LoVo (cell line): ENCODE measurements at places on chromosomes 12 and 14.

DNA sequence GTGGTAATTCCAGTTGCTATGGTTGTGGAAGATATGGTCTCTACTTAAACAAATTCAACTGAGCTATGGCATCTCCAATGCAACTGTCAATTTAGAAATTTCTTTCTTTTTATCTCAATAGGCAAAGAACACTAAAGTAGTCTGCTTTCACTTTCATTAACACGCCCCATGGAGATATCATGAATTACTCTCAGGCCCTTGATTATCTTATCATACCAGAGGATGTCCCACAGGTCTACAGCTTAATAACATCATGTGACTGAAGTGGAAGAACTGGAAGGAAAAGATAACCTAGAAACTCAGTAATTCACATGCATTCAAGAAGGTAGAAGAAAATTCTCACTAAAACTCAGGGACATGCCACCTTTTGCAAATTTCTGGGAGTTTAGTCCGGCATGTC is 114.3 kb downstream of the FLRT2 start:
- DNase-seq: no peak

DNA sequence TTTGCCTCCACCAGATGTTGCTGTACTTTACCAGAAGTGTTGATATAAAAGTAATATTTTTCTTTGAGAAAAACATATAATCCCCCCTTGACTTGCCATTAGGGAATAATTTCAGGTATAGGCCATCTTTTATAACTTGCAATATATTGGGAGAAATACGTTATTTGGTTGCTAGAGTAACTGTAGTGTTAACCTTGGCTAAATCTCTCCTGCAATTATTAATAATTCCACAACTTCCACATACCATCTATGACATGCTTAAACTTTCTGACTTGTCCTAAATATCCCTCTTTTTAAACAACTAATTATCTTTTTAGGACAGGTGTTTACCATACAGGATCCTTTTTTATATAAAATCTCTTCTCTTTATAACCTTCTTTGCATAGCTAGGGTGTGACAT is 1048.2 kb downstream of the SLC16A7 start:
- no peak for DNase-seq

DNA sequence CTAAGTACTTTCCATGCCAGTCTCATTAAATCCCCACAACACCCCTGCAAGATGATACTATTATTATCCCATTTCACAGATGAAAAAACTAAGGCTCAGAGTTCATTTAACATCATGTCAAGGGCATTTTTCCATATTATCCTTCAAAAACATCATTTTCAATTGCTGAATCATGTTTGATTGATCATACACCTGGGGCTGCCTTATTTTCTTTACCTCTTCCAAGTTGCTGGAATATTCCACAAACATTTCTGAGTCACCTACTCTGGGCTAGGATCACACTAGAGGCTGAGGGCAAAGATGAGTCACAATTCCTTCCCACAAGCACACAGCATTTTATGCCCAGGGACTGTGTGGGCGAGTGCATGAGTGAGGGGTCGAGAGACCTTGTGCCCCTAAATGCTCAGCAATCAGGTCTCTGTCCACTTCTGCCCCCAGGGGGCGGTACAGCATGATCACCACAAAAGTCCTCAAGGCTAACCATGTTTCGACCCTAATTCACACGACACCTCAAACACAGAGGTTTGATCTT is 14.1 kb upstream of the TMEM119 start:
- no peak for DNase-seq

DNA sequence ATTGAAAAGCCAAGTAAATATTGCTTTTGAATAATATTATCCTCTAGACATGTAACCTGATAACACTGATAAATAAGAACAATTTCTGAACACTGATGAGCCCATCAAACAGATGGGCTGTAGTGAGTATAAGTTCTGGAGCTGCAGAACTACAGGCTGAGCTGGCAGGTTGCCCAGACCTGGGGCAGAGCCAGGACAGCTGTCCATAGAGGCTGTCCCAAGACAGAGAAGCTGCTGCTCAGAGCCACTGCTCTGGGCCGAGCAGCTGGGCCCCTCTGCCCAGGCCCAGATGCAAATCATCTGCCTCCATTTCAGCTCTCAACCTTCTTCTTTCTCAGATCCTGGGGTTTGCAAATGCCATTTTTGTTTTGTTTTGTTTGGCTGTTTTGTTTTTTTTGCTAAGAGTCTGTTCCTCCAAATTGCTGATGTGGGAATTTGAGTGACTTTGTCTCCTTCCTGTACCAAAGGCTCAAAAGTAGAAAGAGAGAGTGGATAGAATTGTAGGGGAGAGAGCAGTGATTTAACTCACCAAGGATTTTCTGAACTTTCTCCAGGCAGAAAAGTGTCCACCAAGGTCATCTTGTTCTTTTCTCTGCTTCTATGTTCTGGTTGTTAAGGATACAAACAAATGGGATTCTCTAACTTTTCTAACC is 4.0 kb upstream of the TESPA1 start:
- no peak for DNase-seq

DNA sequence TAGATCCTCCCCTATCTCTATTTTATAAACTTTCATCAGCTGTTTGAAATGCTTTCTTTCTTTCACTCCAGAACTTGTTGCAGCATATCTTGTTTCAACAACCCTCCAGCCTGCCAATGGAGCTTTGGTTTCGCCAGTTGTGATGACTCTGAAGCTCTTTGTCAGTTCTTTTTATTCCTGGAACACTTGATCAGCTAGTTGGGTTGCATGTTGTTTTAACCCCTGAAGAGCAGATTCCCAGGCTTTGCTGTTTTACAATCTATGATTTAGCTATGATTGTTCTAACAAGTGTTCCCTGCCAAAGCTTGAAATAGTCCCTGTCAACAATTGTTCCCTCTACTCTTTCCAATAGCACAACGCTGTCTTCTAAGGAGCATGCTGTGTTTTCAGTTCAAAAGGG is 50.6 kb upstream of the FUT8 start:
- no peak for DNase-seq

DNA sequence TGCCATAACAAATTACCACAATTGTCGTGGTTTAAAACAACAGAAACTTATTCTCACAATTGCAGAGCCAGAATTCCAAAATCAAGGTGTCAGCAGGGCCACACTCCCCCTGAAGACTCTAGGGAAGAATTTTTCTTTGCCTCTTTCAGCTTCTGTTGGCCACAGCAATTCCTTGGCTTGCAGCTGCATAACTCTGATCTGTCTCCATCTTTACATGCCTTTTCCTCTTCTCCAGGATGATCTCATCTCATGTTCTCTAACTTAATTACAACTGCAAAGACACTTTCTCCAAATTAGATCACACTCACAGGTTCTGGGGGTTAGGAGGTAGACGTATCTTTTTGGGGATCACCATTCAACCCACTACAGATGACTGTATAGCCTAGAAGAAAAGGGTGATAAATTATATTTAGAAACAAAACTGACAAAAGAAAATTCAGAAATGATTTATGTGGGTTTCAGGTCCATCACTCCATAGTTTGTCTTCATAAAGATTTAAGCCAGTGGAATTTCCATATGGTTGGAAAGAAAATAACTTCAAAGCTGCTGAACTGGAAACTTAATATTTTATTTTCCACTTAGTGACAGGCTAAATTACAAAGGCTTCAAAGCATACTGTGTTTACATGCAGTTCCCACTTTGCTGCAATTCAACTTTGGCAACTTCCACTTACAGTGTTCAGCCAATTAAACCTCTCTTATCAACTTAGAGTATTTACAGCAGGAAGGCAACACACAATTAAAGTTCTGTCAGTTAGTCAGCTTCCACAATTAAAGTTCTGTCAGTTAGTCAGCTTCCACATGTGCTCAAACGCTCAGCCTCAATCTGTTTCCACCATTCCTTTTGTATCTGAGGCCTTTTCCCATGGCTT is 213.3 kb downstream of the EPS8 start:
- peak; percentile 67 for DNase-seq

DNA sequence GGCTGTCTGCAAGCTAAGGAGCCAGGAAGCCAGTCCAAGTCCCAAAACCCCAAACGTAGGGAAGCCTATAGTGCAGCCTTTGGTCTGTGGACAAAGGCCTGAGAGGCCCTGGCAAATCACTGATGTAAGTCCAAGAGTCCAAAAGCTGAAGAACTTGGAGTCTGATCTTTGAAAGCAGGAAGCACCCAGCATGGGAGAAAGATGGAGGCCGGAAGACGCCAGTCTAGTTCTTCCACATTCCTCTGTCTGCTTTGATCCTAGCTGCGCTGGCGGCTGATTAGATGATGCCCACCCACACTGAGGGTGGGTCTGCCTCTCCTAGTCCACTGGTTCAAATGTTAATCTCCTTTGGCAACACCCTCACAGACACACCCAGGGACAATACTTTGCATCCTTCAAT is 58.5 kb downstream of the CAPS2 start:
- no peak for DNase-seq

DNA sequence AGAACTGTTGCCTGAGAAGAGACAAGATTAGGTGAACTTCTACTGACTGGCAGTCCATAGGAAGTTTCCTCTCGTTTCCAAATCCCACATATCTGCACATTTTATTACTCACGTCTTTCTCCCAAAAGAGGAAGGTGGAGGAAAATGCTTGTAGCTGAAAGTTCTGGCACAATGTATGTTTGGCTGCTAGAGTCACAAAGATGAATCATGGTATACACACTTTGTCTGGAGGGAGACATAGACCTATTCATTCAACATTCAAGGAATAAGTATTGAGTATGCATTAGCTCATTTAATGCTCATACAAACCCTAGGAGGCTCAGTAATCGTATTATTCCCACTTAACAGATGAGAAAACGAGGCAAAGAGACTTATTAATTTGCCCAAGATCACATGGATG is 291.8 kb downstream of the FOXN3 start:
- no peak for DNase-seq

DNA sequence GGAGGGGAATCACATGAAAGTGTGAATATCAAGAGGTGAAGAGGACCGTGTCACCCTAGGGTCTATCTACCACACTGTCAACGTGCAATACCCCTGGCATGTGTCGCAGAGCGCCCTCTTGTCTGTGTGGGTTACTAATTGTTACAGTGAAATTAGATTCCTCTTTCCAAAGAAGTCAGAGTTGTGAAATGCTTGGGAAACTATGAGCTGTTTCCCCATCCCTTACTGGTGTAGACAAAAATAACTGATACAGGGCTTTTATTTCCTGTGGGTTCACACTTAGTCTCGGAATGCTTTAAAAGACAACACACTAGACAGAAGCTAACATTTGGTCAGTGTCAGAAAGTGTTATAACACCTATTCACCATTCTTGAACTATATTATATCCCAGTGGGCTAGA is 597.3 kb downstream of the NRXN3 start:
- no peak for DNase-seq

DNA sequence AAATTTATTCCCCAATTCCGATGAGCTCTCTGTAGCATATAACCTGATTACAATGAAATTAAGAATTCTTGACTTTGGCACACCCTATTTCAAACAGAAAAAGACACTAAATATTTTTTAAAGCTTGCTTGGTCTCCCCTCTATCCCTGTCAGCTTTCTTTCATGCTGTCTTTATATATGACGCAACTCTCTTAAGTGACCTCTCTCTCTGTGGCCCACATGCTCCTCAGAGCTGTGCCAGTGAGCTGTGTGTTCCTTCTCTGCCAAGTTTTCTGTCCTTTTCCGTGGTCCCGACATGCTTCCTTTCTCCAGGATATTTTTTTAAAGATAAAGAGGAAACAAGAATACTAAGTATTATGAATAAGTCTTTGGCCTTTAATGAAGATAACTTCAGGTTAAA is 484.0 kb downstream of the ETNK1 start:
- no peak for DNase-seq

DNA sequence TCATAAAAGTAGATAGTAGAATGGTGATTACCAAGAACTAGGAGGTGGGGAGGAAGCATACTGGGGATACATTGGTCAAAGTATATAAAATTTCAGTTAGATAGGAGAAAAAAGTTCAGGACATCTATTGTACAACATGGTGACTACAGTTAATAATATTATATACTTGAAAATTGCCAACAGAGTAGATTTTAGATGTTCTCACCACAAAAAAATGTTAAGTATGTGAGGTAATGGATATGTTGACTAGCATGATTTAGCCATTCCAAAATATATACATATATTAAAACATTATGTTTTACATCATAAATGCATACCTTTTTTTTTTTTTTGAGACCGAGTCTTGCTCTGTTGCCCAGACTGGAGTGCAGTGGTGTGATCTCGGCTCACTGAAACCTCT is 31.0 kb downstream of the TMEM116 start:
- DNase-seq: no peak

- DNase-seq: no peak
These were observed 9.5 kb downstream of the POMT2 start for GRCh38 chr14:77311217-77311616.
